NCI-H1105 (cell line): ENCODE measurements at places on chromosomes 1 and 21.

DNA sequence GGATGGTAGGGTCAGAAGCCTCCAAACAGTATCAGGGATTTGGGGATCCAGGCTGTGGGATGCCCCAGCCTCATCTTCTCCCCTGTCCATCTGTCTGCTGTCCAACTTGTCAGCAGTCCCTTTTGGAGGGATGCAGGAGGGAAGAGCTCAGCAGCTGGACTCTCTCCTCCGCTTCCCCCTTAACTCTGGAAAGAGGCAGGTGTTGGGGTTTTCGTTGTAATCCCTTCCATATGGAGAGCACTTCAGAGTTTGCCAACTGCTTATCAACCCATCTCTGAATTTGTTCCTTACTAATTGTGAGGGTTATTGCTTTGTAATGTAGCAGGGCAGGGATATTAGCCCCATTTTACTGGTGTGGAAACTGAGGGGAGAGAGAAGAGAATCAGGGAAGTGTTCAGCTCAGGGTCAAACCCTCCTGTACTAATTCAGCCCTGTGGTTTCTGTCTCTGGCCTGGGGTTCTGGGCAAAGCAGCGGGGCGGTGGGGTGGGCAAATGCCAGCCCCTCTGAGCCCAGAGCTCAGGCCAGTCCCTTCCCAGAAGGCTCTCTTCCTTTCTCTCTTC lies 3.2 kb downstream of the CITED4 start:
- DNase-seq, result no peak

GRCh38 chr1:55445416-55445815 lies 230.3 kb upstream of the USP24 start:
- no peak for DNase-seq

GRCh38 chr1:53180951-53181350 lies 15.7 kb upstream of the CPT2 start:
- no peak for DNase-seq

DNA sequence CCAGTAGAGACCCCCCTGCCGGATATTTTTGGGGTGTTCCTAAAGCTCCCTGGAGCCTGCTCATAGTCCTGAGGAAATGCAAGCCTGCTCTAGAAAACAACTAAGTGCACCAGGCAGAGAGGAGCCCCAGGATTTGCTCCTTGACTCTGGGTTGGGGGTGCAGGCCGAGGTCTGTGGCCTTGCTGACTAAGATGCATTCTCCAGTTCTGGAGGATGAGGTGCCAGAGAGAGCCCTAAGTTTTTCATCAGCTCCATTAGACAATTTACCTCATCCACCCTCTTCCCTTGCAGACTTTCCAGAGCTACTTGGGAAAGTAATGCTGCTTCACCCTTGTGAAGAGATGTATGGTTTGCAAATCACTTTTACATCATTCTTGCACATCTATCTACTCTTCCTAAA lies 9.1 kb downstream of the TUFT1 start:
- DNase-seq, result no peak

GRCh38 chr1:245978915-245979314 lies 528.2 kb downstream of the SMYD3 start:
- no peak for DNase-seq

DNA sequence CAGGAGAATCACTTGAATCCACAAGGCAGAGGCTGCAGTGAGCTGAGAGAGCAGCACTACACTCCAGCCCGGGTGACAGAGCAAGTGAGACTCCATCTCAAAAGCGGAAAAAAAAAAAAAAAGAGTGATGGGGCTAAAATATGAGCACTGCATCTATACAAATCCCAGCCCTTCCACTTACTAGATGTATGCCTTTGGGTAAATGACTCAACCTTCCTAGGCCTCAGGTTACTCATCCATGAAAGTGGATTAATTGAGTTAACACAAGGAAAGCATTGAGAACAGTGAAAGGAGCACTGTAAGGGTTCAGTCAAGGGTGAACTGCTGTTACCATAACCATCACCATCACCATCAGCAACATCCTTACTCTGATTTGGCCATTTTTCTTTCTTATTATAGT lies 226.4 kb upstream of the C8B start:
- DNase-seq, result no peak

- DNase-seq, result no peak
Observed at GRCh38 chr21:46608672-46609111, 3.8 kb upstream of the S100B start.
